ENCODE measurements at places on chromosomes 7 and 10.
A peak's percentile ranks its signal among the peaks of the same experiment; 100 is the strongest.

DNA sequence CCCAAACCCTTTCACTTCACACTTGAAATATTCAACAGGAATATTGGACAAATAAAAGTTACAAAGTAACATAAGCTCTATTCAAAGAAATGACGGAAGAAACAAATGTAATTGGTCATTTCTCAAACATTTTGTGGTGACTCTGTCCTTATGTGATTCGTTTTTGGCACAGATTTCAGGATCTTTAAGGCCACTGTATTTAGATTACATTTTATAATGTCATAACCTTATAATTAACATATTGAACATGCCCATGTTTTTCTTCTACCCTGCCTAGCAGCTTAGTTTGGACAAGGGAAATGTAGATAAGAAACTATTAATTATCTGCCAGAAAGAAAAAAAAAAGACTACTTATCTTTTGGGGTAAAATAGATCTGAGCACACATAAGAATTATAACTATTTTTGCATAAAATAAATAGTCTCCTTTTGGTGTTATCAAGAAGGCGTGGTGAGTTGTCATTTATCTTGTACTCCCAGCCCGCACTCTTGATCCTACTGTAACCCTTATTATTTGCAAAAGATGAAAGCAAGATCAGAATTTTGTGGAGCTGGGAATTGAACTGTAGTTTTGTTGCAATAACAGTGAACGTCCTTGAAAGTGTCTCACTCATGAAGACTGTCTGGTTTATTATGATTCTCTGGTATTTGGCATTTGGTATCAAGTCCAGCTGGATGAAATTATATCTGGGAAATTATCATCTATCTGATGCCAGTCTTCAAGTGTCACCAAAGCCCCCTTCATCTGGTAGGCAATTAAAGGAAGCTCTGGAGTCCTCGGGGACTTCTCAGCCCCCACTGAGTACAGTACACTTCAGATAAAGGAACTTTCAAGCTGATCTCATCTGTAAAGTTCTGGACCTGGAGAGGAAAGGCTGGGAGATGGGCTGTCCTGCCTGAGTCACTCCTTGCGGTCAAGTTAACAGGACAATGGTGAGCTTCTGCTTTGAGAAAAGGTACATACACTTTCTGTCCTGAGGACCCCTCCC, 175.7 kb upstream of the INHBA start:
- no peak for DNase-seq

DNA sequence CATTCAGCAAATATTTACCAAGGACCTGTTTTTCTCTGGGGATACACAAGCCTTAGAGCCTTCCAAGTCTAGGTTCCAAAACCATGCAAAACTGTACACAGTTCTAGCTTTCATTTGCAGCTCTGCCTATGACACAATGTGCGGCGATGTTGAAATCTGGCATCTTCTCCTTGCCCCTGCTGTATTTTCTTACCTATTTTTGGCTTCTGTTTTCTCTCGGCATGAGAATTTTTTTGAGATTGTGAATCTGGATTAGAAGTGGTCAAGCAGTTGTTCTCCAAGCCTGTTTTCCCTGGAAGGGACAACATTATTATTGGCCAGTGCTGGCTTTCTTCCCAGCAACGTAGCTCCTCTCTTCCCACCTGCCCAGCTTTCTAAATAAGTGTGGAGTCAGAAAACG, 176.3 kb downstream of the CREB5 start:
- DNase-seq: no peak

DNA sequence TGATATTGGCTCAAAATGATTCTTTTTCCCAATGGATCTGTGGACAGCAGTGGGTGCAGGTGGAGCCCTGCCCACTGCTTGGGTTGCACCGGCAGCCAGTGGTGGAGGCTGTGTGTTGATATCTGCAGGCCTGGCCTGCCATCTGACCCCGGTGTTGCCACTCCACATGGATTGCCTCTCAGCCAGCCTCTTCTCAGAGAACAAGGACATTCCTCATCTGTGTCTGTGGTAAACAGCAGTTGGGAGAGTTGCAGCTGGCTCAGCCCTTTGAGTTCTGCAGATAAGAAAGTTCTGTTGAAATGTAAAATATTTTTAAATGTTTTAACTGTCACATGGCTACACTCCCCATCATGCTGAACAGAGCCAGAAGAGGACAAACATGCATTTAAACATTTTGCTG, 374.9 kb upstream of the CELF2 start:
- DNase-seq: no peak

- no peak for DNase-seq
Measured at GRCh38 chr7:106520962-106521514, 139.9 kb downstream of the CCDC71L start.

- peak; percentile 100 for DNase-seq
Measured at GRCh38 chr7:101126651-101127459, at the start of gene SERPINE1. Gene SERPINE1 (plus strand): TSS chr7:101127104. CDS start chr7:101128394, 1,290 bp downstream.

All from fibroblast of gingiva (primary cell).